AG08395 (cell line): ENCODE measurements at places on chromosomes 6 and 20.

DNA sequence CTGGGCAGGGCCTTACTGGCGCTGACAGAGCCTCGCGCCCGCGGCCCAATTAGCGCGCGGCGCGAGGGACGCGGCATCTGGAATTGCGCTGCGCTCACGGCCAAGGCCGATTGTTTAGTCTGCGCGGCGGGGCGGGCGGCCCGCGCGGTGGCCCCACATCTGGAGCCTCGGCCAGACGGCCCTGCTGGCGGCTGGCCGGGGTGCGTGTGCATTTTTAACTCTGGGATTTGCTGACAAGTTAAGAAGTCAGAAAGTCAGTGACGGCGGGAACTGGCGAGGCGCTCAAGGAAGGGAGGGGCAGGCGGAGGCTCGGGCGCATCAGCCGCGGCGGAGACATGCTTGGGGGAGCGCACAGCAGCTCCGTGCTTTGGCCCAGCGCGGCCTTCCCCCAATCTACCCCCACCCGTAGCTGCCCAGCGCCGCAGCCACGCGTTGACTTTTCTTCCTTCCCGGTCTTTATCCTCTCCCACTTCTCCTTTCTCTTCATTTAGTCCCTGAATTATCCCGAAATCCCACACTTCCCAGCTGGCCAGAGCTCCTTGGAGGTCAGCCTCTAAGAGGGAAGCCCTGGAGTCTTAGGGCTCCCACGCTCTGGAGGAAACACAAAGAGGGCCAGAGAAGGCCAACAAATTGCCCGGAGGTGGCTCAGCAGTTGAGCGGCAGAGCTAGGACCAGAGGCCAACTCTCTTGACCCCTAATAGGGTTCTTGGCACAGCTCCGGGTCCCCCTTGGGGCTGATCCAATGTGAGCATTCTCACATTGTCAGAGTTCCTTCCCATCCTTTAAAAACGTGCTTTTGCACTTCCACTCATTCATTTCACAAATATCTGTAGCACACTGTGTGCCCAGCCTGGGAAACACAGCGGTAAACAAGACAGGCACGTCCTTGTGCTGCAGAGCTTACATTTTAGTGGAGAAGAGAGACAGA is 40.8 kb upstream of the FOXP4 start:
- DNase-seq, result peak; percentile 73

GRCh38 chr6:128567029-128567428 is 46.6 kb upstream of the PTPRK start:
- DNase-seq, result peak; percentile 24

GRCh38 chr20:44171775-44172571 is 15.0 kb downstream of the JPH2 start:
- no peak for DNase-seq

DNA sequence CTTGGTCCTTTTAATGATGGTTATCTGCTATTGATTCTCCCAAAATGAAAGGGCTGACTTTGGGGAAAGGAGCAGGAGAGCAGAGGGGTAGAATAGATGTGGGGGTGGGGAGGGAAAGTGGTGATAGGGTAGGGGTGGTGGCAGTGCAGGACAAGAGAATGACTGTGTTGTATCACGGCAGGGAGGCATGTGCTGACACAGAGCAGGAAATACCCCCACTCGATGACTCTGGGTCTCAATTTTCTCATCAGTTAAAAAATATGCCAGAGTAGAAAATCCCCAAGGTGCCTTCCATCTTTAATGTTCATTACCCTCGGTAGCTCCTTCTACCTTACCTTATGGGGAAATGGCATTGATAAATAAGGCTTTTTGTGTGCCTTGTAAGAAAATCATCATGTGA is 79.0 kb upstream of the ATXN1 start:
- no peak for DNase-seq

- no peak for DNase-seq
These were observed 51.7 kb downstream of the SLC26A8 start for GRCh38 chr6:35972471-35973367.

DNA sequence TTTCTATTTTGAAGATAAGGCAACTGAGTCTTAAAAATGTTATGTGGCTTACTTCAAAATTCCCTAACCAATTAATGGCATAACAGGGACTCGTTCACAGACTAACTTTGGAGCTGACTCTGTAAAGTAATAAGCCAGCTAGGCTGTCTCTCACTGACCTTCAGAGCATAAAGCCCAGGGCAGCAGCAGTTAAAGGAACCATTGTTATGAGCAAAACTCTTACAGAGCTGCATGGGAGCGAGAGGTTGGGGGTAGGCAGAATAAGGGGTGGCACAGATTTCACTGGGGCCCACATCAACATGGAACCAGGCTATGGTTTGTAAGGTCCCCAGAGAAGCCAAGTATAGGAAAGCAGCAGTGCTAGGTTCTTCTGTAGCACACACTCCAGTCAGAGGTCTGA is 637.8 kb downstream of the RFPL4B start:
- no peak for DNase-seq

DNA sequence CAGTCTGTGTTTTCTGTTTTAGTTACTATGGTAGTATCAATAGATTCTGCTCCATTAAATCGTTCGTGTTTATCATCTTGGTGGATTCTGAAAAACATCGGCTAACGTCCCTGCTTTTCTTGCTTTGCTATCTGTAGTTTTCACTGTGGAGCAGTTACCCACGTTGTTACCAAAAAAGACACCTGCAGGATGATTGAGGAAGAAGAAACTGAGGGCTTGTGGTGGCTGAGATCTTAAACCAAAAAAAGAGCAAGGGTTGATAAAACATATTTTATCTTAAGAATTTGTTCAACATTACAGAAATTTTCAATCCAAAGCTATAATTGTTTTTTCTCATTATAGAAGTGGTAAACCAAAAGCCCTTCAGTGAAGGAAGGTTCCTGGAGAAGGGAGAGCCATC is 166.3 kb downstream of the FARS2 start:
- no peak for DNase-seq

DNA sequence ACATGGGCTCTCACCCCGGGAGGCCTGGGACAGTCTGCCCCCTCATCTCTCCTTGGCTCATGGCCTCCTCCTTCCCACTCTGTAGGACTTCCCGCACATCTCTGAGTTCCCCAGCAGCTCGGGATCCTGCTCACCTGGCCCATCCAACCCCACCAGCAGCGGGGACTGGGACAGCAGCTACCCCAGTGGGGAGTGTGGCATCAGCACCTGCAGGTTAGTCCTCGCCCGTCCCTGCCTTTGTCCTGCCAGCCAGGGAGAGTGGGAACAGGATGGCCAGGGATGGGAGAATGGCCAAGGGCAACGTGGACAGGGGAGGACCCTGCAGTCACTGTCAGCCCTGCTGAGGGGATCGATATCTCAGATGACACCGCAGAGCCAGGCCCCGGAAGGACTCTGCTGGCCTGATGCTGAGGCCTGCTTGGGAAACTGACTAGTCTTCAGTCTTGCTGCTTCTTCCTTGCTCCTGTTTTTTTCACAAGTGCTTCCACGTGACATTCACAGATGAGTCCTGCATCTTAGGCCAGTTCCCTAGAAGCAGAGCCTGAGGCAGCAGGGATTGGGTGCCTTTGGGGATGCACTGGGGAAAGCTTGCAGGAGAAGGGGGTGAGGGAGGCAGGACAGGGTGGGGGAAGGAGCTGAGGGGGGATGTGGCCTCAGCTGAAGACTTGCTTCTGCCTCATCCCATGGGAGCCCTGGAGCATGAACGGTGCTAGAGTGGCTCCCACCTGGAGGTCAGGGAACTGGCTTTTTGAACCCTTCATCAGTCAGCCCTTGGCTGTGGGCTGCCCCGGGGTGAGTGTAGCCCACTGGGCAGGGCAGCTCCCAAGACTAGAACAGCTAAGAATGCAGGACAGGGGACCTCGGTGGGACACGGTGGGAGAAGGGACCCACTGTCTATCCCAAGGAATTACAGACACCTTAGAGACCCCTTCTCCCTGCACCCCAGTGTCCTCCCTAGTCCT is 120.1 kb downstream of the JPH2 start:
- DNase-seq, result no peak

GRCh38 chr20:58605292-58606065 is 45.6 kb upstream of the STX16 start:
- DNase-seq, result no peak

GRCh38 chr6:167779129-167779992 is 47.4 kb upstream of the AFDN start:
- DNase-seq, result no peak

DNA sequence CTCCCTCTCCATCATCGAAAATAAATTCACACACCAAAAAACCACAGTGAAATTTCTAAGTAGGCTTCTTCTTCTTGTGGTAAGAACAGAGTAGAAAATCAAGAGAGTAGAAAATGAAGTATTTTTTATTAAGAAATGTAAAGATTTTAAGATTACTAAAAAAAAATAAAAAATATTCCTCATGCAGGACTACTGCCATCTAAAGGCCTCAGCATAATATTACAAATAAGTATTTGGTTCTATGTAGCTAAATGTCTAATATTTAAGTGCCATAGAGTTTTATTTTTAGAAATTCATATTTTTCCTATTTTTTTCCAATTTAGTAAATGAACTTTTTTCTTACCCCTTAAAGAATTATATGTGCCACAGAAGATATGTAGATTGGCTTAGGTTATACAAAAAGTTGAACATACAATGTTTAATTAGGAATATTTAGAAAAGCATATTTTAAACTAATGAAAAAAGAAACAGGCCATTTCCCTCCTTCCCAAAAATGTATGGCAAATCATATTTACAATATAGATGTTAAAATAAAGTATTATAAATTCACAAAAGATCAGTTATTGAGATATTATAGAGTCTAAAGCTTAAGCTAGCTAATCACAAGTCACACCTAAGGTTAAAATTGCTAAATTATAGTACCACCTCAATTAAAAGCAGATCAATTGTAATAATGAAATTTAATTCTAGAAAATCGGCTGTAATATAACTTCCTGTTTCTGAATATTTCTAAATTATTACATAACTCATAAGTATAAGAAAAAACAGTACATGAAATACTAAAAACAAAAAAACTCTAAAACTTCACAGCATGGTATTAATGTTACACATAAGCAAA is 3.5 kb upstream of the NT5DC1 start:
- peak; percentile 15 for DNase-seq

DNA sequence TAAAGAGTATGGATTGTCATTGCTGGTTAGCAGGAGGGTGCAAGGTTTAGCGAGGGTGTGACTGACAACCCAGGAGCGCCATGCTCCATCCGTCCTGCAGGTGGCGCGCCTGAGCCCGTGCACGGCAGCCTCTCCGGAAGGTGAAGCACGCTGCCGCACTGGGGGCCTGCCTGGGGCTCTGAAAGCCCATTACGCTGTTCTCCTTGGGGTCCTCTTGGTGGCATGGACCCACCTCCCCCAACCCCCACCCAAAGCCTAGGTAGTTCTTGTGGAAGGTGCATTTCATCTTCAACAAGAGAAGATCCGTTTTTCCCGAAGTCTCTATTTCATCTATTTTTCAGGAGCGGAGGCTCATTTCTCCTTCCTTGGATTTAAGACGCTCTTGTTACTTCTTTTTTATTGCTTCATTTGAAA is 197.4 kb upstream of the KCNG1 start:
- DNase-seq, result peak; percentile 67

- DNase-seq, result peak; percentile 84
These were observed 24.6 kb downstream of the RAMACL start for GRCh38 chr6:166561771-166562359.

GRCh38 chr6:5765141-5765760 is 241.5 kb downstream of the NRN1 start:
- peak; percentile 12 for DNase-seq

GRCh38 chr6:36605143-36605542 is 11.0 kb downstream of the SRSF3 start:
- DNase-seq, result no peak

DNA sequence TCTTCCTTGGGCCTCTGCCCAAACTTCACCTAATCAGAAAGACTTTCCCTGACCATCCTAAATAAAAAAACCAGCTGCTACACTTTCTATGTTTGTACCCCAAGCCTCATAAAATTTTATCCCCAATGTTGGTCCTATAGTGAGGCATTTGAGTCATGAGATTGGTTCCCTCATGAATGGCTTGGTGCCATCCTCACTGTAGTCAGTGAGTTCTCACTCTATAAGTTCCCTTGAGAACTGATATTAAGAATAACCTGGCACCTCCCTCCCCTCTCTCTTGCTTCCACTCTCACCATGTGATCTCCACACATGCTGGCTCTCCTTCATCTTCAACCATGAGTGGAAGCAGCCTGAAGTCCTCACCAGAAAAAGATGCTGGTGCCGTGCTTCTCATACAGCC is 316.9 kb upstream of the PRDM1 start:
- no peak for DNase-seq

DNA sequence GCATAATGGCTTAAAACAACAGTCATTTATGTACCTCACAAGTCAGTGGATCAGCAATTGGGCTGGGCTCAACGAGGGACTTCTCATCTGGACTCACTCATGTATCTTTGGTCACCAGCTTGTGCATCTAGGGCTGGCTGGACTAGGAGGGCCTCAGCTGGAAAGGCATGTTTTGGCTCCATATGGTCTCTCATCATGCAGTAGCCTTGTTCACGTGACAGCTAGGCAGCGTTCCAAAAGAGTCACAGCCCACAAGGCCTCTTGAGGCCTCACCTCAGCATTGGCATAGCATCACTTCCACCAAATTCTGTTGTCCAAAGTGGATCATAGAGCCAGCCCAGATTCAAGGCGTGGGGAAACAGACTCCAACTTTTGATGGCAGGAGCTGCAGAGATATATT is 110.1 kb downstream of the MAFB start:
- no peak for DNase-seq

GRCh38 chr6:131510591-131510990 is 62.4 kb upstream of the ARG1 start:
- DNase-seq, result no peak

DNA sequence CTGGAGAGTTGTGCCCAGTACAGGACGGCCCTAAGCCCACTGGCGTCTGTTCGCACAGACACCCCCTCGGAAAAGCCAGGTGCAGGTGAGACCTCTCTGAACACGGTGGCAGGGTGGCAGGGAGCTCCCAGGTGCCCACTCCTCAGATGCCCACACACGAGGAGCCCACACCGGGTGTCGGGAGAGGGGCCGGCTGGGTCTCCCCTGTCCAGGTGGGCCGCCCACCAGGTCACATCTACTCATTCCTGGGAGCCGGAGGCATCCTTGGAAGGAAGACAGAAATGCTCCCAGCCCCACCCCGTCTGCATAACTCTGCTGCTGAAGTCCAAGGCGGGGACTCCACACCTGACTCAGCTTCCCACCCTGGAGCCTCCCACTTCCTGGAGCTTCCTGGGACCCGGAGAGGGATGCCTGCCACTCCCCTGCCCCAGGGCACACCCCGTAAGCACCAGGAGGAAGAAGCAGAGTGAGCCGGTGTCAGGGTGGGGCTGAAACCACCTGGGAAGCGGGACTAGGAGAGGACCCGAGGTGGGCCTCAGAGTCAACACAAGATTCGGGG is 2.5 kb downstream of the SRMS start:
- no peak for DNase-seq

- DNase-seq, result no peak
These were observed 7.3 kb downstream of the TMEM181 start for GRCh38 chr6:158567152-158567551.

- DNase-seq, result peak; percentile 74
These were observed 207.1 kb downstream of the NFATC2 start for GRCh38 chr20:51335329-51335841.

GRCh38 chr20:43921227-43921780 is 6.7 kb downstream of the TOX2 start:
- DNase-seq, result no peak
